Cardiac septum (tissue), 1 donor: ENCODE measurements at places on chromosomes 2 and 18. TPM values are rescaled to one million over a fixed set of nuclear protein-coding genes. Genes with fewer than 3 reads are reported as not detected.

Gene RNU2-63P
- not detected for total RNA-seq

DNA sequence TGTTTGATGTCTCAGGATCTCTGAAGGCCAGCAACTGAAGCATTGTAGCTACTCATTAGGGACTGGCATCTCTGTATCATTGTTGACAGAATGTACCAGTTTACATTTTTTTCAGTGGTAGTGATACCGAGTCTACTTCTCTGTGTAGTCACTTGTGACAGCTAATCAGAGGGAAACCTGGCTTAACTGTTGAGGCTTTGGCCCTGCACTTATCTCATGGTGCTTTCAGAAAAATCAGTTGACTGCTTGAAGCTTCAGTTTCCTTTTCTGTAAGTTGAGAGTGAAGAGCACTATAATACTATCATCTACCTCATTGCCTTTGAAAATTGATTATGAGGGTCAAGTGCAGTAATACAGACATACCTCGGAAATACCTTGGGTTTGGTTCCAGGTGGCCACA is 90.0 kb downstream of the COMMD1 start:
- DNase-seq = no peak

Gene LYPD1
- total RNA-seq = 3.3 TPM

Gene LPIN2
- 9.3 TPM for total RNA-seq

- peak; percentile 90 for DNase-seq
Measured at GRCh38 chr2:151922845-151923666, 94.8 kb upstream of the ARL5A start.

DNA sequence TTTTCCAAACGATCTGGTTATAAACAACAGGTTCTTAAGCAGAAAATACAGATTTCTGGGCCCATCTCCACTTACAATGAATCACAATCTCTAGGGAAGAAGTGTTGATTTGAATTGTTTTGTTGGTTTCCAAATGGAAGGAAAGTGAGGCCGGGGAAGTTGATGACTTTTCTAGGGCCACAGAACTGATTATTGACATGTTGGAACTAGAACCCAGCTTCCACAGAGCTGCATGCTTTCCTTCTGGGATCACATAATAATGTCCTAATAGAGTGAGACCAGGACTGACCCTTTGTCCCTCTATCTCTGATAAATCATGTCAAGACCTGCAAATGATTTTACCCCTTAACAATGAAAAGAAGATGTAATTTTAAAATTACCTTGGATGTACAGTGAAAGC is 332.2 kb downstream of the OSR1 start:
- DNase-seq = no peak

DNA sequence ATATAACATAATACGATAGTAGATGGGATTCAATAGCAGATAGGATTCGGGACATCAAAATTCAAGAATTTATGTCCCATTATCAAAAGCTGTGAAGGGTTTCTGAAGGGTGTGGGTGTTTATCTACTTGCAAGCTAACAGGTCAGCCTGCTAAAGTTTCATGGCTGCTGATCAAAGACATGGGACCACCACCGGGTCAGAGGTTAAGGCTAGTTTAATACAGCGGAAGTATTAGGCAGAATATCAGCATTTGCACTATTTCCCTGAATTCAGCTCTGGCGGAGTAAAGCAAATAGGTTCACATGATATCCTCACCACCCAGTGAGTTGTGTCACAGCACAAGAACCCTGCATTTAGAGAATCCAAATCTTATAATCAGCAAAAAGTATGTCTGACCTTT is 82.5 kb downstream of the DSEL start:
- DNase-seq = no peak

DNA sequence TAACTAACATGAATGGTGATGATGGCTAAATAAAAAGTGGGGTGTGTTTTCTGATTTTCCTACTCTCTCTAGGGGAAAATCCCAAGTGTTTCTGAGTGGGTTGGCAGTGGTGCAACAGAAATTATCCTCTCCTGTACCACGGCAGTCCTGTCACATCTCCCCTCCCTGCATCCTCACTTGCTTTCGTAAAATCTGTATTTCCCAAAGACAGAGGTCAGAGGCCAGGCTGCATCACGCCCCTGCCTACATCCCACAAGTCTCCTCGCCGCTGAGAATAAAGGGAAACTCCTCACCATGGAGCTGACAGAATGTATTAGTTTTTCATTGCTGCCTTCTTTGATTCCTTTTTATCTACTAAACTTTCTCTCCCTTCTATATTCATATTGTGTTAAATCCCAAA is 13.1 kb downstream of the FBLN7 start:
- no peak for DNase-seq

DNA sequence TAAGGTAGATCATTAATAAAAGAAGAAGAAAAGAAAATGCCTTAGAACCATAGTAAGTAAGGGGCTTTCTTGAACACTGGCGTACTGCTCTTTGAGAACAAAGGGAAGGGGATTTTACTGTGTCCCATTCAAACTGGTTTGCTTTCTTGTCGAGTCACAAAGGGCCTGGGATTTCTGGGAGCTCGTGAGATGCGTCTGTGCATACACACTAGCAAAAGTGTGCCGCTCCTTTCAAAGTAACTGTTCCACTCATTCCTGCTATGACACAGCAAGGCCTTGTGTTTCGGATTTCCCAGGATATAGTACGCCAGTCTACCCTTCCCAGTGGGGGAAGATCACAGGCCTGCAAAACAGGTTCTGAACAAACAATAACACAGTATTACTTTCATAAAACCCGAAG is 93.0 kb downstream of the KCTD18 start:
- no peak for DNase-seq

DNA sequence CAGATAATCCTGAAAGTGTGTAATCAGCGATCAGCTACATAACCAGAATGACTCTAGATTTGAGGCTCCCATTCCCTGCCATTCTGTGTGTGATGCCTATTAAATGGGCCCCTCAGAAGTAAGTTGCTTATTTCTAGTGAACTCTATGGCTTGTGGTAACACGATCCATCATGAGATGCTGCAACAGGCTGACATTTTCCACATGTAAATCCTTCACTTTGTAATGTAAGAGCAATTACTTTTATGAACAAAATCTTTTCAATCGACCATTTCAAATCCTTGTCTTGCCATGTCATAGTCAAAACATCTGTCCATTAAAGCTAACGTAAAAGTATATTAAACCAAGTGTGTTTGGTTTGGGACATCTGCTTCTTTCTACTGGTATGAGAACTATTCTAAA is 175.9 kb upstream of the ETAA1 start:
- DNase-seq = no peak

- no peak for DNase-seq
Measured at GRCh38 chr18:46096651-46097300, 1.3 kb downstream of the ATP5F1A start.

GRCh38 chr2:226828191-226828590 is 7.7 kb upstream of the RHBDD1 start:
- DNase-seq = no peak

GRCh38 chr2:156087875-156088274 is 244.6 kb downstream of the NR4A2 start:
- DNase-seq = no peak

DNA sequence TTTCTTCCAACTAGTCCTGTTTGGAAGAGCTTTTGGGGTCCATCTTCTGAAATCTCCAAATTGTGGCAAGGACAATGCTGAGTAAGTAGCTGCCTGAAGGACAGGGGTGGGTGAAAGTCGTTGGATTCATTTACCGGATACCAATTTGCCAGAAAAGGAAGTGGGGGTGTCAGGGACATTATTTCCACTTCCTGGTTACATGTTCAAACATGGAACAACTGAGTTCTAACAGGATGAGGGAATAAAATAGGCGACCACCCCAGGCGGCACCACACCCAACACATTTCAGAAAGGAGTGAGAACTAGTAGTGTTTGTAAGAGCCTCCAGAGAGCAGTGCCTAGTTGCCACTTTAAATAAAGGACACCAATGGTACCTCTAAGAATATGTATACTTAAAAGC is 158.6 kb upstream of the SERTAD2 start:
- no peak for DNase-seq

- DNase-seq = no peak
Measured at GRCh38 chr18:23134780-23135549, at the start of gene CABLES1. TSS of gene CABLES1 (plus strand) at chr18:23135485. CDS start at chr18:23135763, 278 bp downstream.

- DNase-seq = no peak
Measured at GRCh38 chr18:30093376-30093775, 949.2 kb downstream of the DSC3 start.

- no peak for DNase-seq
Measured at GRCh38 chr2:226514895-226515294, 284.7 kb downstream of the IRS1 start.

Gene SPATA3
- total RNA-seq = not detected

Gene TEKT4
- total RNA-seq = 0.32 TPM

DNA sequence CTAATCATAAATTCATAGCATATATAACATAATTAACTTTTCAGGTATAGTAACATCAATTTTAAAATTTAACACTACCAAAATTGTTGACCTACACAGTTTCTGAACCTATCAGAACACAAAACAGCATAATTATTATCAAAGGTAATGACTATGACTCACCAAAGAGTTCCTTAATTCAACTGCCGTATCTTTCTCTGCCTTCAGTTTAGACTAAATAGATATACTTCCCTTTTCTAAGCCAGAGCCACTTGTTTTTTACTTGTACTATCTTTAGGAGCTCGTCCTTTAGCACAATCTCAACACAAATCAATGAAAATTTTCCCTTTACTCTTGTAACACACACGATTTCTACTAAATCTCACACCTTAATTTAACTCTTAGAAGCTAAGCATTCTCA is 54.4 kb downstream of the CCDC88A start:
- no peak for DNase-seq

- no peak for DNase-seq
Measured at GRCh38 chr2:174449033-174449432, 37.8 kb downstream of the GPR155 start.

- DNase-seq = no peak
Measured at GRCh38 chr18:61948281-61948741, 55.5 kb upstream of the RNF152 start.

DNA sequence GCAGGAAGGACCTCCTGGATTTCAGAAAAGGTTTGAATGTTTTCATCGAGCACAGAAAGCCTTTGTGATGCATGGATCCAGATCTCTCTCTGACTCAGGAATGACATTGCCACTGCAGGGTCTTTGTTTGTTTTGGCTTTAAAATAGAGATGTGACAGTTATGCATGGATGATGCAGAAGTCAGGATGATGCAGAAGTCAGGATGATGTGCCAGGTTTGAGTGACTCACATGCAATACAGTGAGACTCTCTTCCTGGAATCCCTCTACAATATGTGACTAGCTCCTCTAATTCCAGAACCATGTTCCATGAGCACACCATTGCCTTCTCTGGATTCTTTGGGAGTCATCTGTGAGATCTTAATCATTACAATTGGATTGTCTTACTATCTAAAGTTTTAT is 177.9 kb upstream of the RAB6C start:
- no peak for DNase-seq

DNA sequence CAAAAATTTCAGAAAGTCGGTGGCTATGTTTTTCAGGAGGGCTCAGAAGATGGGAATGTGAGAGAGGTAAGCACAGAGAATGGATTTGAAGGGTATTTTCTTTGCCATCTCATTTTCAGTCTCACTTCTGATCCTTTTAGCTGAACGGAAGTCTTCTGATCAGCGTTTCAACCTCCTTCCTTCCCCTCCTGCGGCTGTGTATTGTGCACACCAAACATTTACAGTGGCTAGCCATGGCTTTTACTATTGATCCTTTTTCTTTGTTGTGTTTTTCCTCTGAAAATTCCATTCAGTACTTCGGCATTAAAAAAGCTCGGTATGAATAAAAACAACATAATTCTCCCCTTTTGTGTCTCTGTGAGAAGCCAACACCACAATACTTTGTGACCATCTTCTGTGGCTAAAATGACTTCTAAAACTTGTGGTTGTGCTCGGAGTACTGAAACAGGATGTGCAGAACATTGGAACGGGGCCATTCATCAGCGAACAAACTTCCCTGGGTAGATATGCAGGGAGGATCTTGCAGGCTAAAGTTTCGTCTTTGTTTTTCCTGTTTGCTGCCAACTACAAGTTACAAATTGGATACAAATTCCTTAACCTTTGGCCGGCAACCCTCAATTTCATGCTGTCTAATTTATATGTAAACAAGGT is 260.8 kb upstream of the FAM98A start:
- no peak for DNase-seq

DNA sequence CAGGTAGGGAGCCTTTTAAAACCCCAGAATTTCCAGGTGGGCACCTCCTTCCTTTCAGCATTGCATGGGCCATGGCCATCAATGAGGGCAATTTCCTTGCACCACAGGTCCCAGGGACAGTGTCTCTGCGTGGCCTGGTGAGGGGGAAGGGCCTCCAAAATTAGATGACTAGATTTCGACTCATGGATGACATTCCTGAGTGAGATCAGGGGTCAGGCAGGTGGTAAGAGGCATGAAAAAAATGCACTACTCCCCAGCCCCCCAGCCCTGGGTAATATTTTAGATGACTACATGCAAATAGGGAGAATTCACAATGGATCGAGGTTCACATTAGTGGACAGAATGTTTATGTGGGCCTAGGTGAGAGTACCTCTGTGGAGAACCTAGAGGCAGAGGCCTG is 19.0 kb upstream of the IGFBP5 start:
- peak; percentile 33 for DNase-seq

Gene ABCB11
- 0.03 TPM for total RNA-seq

Gene DNAH6
- 0.22 TPM for total RNA-seq

Gene GEN1
- 2.7 TPM for total RNA-seq

DNA sequence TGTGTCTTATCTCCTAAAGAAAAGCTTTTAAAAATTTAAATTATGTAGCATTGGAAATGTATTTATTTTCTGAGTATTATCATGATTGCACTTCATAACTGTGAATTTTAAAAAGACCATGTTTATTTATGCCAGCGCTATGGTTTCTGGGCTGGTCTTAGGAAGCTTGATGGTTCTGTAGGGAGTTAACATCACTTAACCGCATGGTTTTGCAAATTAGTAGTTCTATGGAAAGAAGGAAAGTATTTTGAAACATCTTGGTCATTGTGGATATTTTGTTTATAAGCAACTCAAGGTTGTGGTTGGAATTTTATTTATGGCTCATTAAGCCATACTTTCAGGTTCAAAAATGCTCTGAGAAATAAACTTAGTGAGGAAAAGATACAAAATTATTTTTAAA is 549.4 kb downstream of the STK39 start:
- DNase-seq = no peak

DNA sequence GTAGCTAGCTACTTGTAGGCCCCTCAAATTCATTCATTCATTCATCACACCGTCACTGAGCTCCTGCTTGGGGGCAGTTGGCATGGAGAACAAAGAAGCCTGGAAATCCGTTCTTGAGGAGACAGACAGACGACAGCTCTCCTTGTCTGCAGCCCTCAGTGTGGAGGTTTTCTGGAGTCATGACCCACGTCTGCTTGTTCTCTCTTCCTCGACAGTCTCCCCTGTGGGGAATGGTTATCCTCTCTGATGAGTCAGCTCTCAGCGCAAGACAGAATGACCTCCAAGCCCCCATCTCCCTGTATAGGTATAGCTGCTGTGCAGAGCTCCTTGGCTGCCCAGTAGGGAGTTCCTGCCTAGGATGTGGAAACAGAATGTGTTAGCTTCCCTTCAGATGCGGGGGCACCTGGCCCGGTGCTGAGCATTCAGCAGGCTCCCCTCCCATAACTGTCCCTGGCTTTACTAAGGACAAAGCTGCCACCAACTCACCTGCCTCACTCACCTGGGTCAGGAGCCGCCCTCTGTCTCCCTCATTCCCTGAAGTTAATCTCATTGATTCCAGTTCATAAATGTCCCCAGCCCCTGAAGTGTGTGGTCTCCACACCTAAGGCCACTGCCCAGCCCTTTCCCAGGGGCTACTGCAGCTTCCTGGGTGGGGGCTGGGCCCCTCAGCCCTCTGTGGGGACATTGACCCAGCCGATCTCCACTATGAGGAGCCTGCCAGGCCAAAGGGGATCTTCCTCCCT is 124.7 kb downstream of the ACKR3 start:
- DNase-seq = no peak
